ENCODE measurements at places on chromosomes 6 and 20.

- no peak for DNase-seq
Measured at GRCh38 chr6:135228486-135228885, 47.4 kb downstream of the MYB start.

GRCh38 chr6:156700440-156701057 is 76.6 kb upstream of the ARID1B start:
- DNase-seq: no peak

GRCh38 chr6:225121-225721 is 67.1 kb upstream of the DUSP22 start:
- DNase-seq: no peak

GRCh38 chr6:84773133-84773430 is 8.7 kb upstream of the TBX18 start:
- no peak for DNase-seq

DNA sequence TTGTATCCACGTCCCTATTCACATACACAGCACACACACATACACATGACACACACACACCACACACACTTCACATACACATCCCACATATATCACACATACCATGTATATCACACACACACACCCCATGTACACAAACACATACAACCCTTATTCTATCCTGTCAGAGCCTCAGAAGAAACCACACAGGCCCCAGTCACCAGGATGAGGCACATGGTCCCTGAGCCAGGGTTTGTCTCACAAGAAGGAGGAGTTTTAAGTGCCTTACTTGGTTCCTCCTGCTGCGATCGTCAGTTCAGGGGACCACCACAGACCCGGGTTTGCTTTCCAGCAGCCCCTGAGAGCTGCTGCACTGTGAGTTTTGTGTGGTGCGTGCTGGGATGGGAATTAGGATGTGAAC is 23.6 kb downstream of the BFSP1 start:
- DNase-seq: no peak

GRCh38 chr6:170375661-170376060 is 69.1 kb downstream of the FAM120B start:
- no peak for DNase-seq

DNA sequence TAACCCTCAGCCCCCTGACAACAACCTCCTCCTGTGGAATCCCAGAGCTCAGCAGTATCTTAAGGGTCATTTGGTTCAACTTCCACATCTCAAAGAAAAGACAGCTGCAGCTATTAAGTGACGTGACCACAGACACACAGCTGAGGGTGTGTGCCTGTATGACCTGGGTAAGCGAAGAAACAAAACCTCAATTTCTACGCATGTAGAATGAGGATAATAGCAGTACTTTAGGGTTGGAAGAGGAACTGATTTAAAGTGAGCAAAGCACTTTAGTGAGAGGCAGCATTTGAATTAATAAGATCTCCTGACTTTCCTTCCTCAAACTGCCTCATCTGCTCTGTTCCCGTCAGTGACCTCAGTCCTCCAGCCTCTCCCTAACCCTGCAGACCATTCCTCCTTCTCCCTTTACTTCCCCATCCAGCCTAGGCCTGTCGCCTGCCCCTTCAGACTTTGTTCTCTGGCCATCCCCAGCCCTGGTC is 6.8 kb upstream of the ARMC2 start:
- no peak for DNase-seq

GRCh38 chr6:15088904-15089568 is 156.8 kb upstream of the JARID2 start:
- DNase-seq: no peak

DNA sequence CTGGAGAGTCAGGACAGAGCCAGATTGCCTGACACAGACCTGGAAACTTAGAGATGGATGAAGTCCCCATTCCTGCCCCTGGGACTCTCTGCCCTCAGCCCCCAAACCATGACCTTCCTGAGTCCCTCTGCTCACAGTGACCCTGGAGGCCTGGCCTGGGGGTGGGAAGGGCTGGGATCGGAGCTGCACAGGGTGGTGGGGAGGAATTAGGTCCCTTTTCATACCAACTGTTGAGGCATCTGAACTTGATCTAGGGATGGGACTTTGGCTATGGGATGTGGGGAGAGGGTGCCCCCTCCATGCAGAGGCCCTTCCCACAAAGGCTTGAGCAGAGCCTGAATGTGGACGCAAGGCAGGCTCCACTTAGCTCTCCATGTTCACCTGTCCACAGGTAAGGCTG is 144.1 kb downstream of the MRPL14 start:
- DNase-seq: no peak

DNA sequence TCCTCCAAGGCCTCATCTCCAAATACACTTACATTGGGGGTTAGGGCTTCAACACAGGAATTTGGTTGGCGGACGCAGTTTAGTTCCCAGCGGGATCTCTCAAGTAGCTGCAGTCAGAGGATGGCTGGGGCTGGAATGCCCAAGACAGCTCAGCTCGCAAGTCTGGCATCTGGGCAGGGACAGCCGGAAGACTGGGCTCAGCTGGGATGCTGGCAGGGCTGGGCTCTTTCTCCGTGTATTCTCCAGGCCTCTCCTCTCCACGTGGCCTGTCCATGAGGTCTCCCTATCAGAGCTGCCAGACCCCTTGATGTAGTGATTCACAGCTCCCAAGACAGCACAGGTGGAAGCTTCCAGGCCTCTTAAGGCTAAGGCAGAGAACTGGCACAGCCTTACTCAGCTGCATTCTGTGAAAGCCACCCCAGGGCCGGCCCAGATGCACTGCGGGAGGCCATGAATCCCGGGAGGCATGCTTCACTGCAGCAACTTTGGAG is 5.0 kb downstream of the FGD2 start:
- no peak for DNase-seq

- no peak for DNase-seq
Measured at GRCh38 chr6:96465321-96465903, 56.2 kb upstream of the UFL1 start.

- DNase-seq: peak; percentile 92
Measured at GRCh38 chr6:85360794-85361642, 88.9 kb upstream of the NT5E start.

- DNase-seq: no peak
Measured at GRCh38 chr6:79724816-79725215, 93.7 kb downstream of the SH3BGRL2 start.

GRCh38 chr6:13425943-13426931 is 61.2 kb downstream of the GFOD1 start:
- DNase-seq: peak; percentile 56

DNA sequence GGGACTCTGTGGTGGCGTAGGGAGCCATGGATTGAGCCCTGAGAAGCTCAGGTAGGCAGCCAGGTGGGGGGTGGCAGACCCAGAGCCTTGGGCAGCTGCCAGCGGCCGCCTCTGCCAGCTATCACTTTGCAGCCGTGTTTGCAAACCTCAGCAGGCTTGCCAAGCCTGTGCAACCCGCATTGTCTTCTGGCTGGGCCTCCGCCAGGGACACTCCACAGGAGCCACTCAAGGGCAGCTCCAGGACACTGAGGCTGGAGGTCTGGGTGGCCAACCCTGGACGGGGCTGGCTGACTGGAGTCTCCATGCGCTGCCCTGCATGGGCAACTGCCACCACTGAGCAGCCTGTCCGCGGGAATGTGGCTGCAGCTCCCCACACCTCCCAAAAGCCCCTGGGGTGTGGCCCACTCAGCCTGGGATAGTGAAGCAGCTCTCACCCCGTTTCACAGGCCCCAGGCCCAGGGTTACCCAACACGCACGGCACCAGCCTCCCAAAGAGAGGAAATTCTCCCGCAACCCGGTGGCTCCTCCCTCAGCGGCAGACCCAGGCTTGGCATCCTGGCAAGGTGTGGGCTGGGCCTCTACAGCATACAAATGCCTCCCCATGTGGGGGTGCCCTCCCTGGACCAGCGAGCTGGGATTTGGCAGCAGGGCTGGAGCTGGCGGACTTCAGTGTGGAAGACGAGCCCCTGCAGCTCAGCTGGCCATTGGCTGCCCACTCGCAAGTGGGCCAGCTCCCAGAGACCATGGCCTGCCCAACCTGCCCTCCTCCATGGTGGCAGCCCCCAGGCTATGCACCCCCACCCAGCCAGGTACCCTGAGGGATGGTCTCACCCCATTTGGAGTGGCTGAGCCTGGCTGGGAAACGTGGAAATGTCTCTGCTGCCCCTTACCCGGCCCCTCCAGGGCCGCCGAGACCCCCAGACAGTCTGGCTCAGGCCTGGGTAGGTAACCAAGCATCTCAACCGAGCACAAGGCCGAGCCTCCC is 2.9 kb downstream of the CHRNA4 start:
- DNase-seq: no peak

DNA sequence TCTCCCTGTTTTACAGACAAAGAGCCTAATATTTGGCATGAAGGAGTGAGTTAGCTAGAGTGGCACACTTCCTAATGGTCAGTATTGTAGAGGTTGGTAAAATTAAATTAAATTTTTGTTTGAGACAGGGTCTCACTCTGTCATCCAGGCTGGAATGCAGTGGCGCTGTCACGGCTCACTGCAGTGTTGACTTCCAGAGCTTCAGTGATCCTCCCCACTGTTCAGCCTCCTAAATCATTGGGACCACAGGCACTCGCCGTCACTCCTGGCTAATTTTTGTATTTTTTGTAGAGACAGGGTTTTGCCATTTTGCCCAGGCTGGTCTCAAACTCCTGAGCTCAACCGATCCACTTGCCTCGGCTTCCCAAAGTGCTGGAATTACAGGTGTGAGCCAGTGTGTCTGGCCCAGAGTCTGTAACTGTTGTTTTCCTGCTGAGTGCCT is 70.9 kb downstream of the SCAND1 start:
- DNase-seq: no peak

GRCh38 chr6:13172291-13172690 is 156.0 kb downstream of the TBC1D7 start:
- no peak for DNase-seq

- DNase-seq: no peak
Measured at GRCh38 chr6:52209770-52210169, 23.6 kb downstream of the IL17A start.

DNA sequence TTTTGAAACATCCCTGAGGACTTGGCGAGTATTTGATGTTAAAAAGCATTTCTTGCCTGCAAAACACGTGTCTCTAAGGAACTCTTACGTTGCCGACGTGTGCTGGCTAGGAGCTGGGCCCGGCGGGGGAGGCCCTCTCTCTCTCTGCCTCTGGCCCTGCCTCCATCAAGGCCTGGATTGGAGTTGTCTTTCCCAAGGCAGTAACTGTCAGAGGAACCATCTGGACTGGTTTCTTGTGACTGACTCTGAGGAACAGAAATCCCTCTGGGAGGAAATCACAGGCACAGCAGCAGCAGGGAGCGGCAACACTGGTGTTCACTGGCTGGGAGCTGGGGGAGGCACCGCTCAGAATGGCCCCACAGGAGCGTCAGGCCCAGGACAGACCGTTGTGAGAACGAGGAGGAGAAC is 244.2 kb downstream of the NRN1 start:
- DNase-seq: peak; percentile 35

DNA sequence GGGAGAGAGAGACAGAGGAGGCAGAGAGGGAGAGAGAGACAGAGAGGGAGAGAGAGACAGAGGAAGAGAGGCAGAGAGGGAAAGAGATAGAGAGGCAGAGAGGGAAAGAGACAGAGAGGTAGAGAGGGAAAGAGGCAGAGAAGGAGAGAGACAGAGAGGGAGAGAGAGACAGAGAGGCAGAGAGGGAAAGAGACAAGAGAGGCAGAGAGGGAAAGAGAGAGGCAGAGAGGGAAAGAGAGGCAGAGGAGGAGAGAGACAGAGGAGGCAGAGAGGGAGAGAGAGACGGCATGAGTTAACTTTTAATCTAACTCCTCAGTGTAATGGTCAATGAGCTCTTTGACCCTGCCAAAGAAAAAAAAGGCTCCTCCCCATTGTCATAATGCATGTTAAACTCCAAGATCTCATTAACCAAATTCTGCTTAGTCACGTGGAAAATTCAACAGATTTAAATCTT is 7.1 kb downstream of the ELOVL2 start:
- no peak for DNase-seq

DNA sequence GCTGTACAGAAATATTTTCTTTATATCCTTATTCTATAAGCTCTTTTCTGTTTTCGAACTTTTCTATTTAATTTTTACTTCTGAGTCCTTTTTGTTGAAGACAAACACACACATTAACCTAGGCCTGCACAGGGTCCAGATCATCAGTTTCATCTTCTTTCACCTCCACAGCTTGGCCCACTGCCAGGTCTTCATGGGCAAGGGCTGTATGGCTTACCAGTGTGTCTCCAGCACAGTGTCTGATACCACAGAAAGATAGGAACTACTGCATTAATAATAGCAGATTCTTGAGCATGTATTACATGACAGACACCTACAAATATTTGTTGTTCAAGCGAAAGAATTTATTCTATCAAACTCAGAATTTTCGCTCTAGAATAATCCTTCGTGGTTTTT is 24.4 kb downstream of the QKI start:
- DNase-seq: no peak

DNA sequence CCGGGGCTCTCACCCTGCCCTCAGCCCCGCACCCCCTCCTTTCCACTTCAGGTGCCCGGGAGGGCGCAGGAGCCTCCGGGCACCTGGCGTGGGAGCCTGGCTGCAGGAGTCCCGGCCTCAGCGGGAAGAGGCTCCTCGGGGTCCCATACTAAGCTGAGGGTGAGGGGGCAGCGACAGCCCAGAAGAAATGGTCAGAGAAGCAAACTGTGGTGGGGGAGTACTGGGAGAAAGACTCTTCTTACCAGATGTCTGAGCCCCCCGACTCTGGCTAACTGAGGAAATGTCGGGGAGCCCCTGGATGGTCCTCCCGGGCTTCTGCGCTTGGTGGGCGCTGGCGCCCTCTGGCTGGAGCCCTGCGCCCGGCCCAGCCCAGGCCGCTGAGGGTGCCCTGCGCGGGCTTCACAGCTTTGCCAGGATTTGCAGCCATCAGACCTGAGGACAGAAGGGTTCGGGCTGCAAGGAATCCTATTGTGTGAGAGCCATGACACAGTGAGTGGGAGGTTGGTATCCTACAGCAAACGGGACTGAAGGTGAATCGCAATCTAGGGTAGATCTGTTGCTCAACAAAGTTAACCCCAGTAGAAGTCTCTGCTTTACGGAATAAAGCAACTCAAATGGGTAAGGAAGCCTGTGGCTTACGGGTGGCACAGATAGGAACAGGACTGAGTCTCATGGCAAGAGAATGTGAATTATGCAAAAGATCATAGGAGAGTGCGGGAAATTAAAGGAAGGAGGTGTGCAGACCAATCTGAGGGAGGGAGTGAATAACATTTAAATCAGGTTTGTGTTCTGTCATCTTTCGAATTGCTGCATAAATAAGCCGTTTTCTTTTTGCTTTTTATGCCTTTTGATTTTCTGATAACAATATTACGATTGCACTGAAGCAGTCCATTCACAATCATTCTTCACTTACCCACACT is 639 bp upstream of the RCAN2 start:
- DNase-seq: peak; percentile 11

GRCh38 chr6:12241493-12242175 is 48.5 kb upstream of the EDN1 start:
- DNase-seq: no peak

- no peak for DNase-seq
Measured at GRCh38 chr6:88807622-88808021, 155.8 kb downstream of the RNGTT start.

- DNase-seq: no peak
Measured at GRCh38 chr6:99838607-99839006, 155.4 kb downstream of the MCHR2 start.

GRCh38 chr6:90429713-90430112 is 133.1 kb upstream of the BACH2 start:
- DNase-seq: no peak

All from fibroblast of the aortic adventitia (primary cell).